ENCODE measurements at places on chromosomes 12 and 14.
A peak's percentile ranks its signal among the peaks of the same experiment; 100 is the strongest.

DNA sequence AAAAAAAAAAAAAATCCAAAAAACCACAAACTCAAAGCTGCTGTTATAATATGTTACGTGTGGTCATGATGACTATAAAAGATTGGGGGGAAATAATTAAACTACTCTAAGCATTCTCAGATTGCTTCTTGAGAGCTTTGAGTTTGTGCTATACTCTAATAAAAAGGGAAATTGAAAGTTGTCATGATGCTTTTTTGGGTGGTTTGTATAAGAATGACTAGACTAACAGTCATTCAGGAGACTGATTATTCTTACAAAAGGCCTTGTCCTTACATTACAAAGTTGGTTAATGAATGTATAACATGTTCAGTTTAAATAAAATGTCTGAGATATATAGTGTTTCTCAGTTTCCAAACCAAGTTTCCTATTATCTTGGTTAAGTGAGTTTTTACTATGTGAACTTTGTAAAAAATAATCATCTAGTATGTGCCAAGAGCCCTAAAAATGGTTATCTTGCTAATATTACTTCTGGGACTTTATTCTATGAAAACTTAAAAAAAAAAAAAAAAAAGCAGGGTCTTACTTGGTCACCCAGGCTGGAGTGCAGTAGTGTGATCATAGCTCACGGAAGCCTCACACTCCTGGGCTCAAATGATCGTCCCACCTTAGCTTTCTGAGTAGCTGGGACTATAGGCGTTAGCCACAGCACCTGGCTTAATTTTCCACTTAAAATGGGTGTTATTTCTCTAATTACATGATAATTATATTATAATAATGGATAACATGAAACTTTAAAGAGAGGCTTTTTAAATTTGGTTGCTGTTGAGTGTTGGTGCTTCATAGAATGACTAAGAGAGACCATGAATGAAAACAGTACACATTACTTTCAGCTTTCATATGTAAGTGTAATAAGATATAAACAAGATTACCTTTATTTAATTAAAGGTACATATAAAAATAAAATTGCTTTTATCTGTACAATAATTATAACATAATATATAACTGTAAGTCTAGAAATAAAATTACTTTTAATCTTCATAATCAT, 459.6 kb upstream of the RGS6 start:
- no peak for DNase-seq

DNA sequence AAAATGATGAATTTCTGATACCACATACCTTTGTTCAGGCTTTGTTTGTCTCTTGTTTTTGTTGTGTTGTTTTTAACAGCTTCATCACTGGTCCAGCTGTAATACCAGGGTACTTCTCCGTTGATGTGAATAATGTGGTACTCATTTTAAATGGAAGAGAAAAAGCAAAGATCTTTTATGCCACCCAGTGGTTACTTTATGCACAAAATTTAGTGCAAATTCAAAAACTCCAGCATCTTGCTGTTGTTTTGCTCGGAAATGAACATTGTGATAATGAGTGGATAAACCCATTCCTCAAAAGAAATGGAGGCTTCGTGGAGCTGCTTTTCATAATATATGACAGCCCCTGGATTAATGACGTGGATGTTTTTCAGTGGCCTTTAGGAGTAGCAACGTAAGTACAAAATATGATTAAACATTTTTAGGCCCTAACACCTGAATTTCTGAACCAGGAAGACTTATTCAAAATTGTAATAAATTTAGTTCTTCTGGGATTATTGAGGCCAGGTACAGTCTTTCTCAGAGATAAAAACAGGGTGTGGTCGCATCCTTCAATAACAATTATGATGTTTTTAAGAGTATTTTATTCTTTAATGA, 22.4 kb downstream of the RXYLT1 start:
- DNase-seq = peak; percentile 53

- no peak for DNase-seq
Observed at GRCh38 chr12:77082021-77082420, 16.7 kb upstream of the E2F7 start.

DNA sequence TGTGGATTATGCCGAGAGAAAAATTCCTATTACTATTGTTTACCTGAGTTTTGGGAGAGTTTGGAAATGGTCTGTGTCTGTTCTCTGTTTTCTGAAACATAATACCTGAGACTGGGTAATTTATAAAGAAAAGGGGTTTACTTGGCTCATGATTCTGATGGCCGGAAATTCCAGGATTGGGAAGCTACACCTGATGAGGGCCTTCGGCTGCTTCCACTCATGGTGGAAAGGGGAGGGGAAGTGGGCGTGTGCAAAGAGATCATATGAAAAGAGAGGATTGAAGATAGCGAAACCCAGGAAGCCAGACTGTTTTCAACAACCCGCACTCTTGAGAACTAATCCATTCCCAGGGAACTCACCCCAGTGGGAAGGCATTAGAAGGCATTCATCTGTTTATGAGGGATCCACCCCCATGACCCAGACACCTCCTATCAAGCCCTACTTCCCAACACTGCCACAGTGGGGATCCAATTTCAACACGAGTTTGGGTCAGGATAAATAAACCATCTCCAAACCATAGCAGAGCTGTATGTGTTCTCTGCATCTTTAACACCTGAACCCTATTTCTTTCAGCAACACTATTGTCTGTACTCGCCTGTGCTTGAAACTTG, 51.1 kb downstream of the APAF1 start:
- no peak for DNase-seq

DNA sequence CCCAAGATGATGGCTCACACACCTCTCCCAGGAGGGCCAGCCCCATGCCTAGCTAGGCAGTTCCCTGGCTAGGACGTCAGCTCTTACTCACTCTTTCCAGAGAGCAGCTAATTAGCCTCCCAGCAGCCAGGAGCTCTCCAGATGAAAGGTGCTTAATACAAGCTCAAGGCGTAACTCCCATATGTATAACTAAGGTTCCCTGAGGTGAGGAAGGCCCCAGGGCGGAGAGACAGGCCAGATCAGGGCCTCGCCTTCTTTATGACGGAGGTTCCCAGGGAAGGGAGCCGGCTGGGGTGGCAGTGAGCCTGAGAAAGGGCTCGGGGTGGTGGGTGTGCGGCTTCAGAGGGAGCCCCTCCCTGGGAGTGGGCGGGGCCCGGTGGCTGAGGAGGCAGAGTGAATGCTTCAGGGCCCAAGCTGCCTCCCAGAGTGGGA, 26.4 kb upstream of the ZFP36L1 start:
- peak; percentile 61 for DNase-seq

- no peak for DNase-seq
Observed at GRCh38 chr12:54428050-54429013, 9.3 kb upstream of the ITGA5 start.

DNA sequence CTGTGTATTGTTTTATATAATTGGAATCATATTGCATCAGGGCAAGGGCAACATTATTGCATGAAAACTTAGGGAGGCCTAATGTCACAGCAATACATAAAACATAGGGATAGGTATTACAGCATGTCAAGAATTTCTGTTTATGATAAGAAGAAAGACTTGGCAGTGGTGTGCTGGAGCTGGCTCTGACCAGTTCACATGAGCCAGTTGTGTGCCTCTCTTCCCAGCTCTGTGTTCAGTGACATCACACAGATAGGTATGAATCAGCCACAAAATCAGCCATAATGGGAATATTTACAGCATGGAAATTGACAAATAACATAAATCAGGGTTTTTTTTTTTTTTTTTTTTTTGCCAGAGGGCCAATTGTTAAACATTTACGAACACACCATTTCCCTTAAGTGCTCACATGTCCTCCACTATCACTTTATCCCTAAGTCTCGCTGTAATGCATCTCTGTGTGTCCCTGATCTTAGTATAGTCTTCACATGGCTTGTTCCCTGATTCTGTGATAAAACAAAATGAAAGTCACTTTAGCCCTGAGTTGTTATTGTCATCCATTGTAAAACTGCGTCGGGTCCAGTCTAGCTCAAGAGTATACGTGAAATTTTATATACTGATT, 31.9 kb upstream of the ACSM4 start:
- no peak for DNase-seq

Data from A549 (cell line).